ENCODE measurements at places on chromosomes 16 and 17.

GRCh38 chr16:85420501-85421337 lies 192.4 kb upstream of the GSE1 start:
- DNase-seq: no peak

DNA sequence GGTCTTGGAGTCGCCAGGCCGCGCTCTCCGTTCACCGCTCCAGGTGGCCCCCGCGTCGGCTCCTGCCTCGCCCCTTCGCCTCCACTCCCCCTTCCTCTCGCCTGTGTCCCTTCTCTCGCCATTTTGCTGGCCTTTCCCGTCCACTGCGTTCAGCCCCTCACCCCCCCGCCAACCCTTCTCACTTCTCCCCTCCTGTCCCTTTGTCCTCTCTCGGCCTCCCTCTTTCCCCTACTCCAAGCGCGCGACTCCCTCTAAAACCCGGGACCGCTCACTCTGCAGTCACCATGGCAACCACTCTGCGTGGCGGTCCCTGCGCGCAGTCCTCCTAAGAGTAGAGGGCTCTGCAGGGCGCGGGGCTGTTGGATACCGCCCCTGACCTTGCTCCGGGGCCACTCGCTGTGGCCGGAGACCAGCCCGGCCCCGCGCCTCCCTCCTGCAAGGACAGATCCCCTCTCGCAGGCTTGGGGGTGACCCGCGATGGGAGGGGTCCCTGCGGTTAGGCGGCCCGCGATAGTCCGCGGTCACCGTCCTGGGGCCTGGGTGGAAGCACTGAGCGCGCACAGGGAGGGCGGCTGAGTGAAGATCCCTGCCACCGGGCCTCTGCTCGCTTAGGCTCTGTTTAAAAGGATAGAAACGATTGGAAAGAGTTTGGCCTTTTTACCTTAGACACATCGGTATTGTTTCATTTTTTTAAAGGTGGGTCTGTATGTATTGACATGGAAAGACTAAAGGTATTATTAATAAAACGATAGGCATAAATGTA lies 454 bp downstream of the CCDC40 start:
- peak; percentile 39 for DNase-seq

- DNase-seq: no peak
Observed at GRCh38 chr16:12976496-12976895, 75.1 kb downstream of the SHISA9 start.

DNA sequence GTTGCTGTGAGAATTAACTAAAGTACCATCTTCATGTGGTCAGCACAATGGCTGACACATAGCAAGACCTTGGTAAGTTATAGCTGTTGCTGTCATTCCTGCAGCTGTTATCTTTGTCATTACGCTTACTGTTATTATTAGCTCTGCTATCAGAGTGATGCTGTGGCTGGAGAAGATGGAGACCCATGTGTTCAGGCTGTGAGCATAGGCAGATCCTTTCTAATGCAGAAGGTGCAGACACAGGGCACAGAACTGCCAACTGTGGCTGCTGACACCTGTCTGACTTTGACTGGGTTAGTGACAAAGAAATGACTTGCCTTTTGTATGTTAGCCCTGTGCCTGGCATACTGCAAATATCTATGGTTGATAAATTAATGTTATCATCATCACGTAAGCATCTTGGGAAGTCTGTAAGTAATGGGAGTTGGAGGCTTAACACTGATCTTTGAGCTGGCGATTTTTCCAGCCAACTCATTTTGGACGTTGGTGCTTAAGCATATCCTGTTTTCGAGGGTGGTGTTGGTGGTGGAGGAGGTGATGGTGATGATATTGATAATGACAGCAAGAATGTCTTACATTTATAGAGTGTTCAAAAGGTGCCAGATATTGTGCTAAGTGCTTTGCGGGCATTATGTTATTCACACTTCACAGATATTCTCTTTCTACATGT lies 695.3 kb downstream of the WWOX start:
- no peak for DNase-seq

DNA sequence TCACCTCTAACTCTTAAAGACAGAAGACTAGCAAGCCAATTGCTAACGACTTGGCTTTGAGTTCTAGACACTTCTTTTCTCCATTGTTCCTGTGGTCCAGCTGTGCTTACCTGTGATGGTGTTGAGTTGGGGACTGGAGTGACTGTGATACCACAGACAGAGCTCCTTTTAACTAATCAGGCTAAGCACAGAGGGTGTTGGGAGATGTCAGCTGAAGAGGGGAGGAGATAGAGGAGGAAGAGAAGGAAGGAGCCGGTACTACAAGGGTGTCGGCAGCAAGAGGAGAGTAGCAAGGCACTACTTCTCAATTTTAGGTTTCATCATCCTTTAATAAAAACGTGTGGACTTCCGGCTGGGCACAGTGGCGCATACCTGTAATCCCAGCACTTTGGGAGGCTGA lies 5.1 kb upstream of the MYO1D start:
- DNase-seq: no peak

DNA sequence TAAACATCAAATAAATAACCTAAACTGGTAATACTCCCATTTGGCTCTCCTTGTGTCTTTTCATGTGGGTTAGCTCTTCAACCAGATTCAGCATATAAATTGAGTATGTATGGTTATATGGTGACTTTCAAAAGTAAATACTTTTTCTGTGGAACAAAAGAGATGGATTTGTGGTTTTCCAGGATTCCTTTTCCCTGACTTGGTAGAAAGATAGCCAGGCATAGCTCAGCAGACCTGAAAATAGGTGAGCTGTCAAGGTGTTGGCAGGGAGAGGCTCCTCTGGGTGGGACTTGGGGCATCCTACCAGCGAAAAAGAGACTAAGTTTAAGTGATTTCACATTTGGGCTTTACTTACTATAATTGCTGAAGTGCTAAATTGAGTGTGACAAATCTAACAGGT lies 80.3 kb downstream of the FTO start:
- no peak for DNase-seq

- DNase-seq: peak; percentile 23
Observed at GRCh38 chr17:4229627-4230541, 33.9 kb downstream of the ANKFY1 start.
